ENCODE measurements at places on chromosomes 11 and 22.
A peak's percentile ranks its signal among the peaks of the same experiment; 100 is the strongest.

DNA sequence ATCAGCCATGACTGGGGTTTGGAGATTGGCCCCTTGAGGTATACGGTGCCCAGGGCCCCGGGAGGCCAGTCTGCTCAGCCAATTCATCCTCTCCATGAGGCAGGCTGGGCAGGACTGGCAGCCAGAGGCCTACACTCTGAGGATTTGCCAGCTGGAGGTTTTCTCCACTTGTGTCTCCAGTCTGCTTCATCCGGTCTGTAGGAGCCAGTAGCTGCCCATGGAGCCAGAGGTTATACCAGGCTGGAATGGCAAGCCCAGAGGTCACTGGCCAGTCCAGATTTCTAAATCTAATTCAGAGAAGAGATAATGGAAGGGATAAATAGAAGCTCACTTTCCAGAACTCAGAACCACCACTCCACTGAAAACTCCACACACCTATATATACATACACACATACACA lies 10.0 kb downstream of the FHIP1B start:
- DNase-seq, result no peak

DNA sequence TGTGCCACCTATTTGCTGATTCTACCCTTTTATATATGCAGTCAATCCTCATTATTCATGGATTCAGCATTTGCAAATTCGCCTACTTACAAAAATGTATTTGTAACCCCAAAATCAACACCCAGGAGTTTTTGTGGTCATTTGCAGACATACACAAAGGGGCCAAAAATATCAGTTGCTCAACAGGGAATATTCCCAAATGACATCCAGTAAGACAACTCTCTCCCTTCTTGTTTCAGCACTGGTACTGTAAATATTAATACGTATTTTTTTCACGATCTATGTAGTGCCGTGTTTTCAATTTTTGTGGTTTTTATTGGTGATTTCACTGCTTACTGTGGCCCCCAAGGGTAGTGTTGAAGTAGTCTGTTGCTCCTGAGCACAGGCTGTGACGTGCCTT lies 11.8 kb upstream of the CAVIN3 start:
- DNase-seq, result no peak

- peak; percentile 78 for DNase-seq
Observed at GRCh38 chr11:57649826-57650738, at the start of gene YPEL4. Gene YPEL4 (minus strand): TSS chr11:57649912. CDS start chr11:57647107, 2,805 bp downstream.

- DNase-seq, result no peak
Observed at GRCh38 chr11:76282811-76283595, 76.7 kb upstream of the WNT11 start.

DNA sequence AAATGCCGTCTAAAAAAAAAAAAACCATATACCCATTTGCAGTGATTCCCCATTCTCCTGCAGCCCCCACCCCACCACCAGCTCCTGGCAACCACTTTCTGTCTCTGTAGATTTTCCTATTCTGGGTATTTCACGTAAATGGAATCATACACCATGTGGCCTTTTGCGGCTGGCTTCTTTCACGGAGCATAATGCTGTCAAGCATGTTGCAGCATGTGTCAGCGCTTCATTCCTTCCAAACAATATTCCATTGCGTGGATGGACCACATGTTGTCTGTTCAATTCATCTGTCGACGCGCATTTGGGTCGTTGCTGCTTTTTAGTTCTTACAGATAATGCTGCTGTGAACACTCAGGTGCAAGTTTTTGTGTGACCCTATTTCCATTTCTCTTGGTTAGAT lies 14.8 kb upstream of the EMID1 start:
- no peak for DNase-seq

GRCh38 chr11:33690290-33691065 lies 10.1 kb downstream of the C11orf91 start:
- no peak for DNase-seq

DNA sequence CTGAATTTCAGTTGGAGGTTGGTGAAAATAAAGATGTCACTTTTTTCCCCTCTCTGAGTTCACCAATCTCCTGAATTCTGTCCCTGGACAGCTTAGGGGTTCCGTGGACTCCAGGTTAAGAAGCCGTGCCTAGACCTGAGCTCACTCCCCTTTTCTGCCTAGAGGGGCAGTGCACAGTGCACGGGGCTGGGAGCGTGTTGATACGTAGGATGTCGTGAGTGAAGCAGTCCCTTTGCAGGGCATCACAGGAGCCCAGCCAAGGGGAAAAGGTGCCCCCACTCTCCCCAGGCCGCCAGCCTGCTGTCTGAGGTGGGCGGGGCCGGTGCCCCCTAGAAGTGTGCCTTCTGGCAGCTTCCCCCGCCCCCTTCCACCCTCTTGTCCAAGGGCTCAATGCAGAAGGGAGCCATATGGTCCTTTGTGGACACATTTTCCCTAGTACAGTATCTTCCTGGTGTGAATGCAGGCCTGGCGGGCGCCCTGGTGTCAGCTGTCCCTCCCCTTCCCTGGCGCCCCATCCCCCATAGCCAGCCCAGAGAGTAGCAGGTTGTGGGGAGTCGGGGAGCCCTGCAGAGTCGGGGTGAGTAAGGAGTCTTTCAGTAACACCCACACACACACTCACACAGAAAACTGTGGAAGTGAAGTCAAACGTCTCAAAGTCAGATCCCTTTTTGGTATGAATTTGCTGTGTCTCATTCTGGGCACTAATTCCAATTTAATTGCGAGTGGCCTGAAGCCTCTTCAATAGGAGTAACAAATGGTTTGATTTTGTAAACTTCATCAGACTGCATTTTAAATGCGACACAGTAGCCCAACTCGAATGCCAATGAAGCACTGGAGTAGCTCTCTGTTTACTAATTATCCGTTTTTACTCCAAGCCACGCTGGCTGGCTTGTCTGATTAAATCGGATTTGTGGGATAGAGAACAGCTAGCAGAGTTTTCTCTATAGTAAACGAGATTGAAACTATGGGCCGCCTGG lies 67.5 kb upstream of the NNMT start:
- DNase-seq, result no peak

GRCh38 chr11:19660076-19660475 lies 52.6 kb upstream of the NAV2 start:
- no peak for DNase-seq

DNA sequence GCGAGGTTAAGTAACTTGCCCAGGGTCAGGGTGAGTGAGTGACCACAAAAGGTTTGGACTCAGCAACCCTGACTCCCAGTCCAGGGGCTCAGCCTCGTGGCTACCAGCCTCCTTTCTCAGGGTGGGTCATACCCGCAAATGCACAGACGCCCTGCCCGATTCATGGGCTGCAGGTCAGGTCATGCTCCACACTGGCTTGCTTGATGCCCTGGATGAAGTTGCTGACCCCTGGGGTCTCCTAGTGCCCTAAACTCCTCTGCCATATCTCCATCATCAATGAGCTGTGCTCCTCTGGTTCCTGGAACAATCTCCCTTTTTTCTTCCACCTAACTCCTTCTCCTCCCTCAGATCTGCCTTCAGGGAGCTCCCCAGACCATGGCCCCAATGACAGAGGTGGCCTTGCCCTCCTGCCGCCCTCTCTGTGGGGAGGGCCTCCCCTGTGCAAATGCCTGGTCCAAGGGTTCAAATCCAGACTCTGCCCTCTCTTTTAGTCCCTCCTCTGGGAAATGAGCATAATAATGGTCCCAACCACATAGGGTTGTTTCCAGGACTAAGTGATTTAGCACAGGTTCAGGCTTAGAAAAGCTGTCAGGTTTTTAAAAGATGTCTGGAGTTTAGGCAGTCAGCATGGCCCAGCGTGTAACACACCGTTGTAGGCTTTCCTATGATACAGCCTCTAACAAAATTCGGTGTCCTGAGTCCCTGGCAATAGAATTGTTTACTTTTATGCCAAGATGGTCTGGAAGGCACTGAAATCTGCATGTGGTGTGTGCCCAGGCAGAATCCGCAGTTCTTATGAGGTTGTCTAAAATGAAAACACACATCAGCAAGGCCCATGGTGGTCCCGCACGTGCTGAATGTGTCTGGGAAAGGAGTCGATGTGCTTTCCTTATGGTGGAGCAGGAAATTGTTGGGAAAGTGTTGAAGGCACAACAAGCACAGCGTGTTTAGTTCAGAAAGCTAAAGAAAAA lies 63.6 kb downstream of the CD82 start:
- no peak for DNase-seq

- DNase-seq, result peak; percentile 9
Observed at GRCh38 chr11:18791969-18792628, 501 bp upstream of the PTPN5 start.

GRCh38 chr11:72436661-72437060 lies 2.3 kb upstream of the CLPB start:
- DNase-seq, result no peak

- no peak for DNase-seq
Observed at GRCh38 chr11:116534270-116534975, 238.4 kb downstream of the BUD13 start.

GRCh38 chr11:14645015-14645912 lies 1.7 kb downstream of the PDE3B start:
- no peak for DNase-seq

GRCh38 chr11:86586307-86586706 lies 86.1 kb downstream of the ME3 start:
- DNase-seq, result no peak

DNA sequence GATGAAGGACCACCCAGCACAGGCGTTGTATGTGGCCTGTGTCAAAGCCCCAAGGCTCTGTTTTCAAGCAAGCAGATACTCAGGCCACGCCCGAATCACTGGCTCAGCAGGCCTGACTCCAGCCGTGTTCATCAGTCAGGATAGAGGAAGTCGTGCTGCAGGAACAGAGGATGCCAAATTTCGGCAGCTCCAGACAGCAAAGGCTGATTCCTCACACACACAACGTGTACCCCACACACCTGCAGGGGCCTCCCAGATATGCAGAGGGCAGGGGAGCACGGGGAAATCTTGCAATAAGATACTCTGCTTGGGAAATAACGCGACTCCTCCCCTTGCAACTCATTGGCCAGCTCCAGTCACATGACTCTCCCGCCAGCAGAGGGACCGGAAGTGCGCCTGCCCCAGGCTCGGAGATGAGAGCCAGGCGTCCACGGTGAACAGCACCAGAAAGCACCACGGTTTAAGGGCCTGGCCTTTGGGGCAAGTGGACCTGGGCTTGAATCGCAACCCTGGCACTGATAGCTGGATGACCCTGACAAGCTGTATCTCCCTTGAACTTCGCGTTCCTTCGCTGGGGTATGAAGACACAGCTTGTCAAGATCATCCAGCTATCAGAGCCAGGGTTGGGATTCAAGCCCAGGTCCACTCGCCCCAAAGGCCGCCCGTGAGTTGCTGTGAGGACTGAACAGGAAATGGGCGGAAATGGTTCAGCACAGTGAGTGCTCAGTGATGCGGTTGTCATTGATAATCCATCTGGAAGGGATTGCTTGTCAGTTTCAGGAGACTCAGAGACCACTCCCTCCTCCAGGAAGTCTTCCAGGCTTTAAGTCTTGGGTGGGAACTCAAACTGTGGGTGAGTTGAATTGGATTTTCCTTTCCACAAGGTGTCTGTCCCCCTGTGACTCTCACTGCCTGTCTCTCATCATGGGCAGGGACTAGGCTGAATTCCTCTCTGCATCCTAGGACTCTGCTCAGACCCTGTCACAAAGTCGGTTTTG lies 88.5 kb downstream of the MYEOV start:
- no peak for DNase-seq

DNA sequence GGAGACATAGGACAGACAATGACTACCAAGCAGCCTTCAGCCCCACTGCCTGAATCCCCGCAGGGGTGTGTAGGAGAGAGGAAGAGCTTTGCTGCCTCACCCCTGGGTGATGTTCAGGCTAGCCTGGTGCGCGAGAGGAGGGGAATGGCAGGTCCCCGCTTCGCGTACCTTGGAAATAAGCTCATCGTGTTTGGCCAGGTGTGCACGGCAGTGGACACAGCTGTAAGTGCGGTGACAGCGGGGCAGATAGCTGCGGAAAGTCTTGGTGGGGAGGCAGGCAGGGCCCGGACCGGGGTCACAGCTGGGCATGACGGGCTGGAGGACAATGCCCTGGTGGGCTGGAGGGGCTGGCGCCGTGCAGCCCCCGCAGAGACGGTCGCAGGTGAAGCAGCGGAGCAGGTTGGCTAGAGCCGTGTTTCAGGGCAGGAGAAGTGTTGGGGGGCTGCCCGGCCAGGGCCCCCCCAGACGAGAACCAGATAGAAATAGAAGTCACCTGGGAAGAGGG lies 2.9 kb downstream of the YPEL4 start:
- DNase-seq, result no peak

GRCh38 chr11:41134971-41135370 lies 324.5 kb downstream of the LRRC4C start:
- no peak for DNase-seq

GRCh38 chr11:27355575-27356104 lies 7.4 kb downstream of the CCDC34 start:
- DNase-seq, result no peak

GRCh38 chr11:16169541-16169940 lies 186.8 kb downstream of the SOX6 start:
- DNase-seq, result no peak

GRCh38 chr11:27551127-27551526 lies 44.6 kb upstream of the LIN7C start:
- DNase-seq, result no peak

GRCh38 chr11:78319453-78319955 lies 98.1 kb downstream of the GAB2 start:
- peak; percentile 17 for DNase-seq

DNA sequence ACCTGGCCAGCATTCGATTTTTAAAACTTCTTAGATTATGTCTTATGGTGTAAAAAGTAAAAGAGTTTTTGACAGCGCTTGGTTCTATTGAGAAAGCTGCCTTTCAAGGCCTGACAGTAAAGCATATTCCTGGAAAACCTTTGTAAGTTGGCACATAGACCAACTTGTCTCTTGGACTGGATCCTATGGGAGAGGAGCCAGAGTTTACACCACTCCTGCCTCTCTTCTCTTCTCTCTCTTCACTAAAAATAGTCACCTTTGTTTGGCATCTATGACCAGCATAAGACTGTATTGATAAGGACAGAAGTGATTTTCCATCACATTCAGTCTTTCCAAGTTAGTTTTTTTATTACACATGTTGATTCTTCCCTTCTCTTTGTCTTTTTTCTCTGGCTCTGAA lies 33.7 kb downstream of the CSRP3 start:
- no peak for DNase-seq

DNA sequence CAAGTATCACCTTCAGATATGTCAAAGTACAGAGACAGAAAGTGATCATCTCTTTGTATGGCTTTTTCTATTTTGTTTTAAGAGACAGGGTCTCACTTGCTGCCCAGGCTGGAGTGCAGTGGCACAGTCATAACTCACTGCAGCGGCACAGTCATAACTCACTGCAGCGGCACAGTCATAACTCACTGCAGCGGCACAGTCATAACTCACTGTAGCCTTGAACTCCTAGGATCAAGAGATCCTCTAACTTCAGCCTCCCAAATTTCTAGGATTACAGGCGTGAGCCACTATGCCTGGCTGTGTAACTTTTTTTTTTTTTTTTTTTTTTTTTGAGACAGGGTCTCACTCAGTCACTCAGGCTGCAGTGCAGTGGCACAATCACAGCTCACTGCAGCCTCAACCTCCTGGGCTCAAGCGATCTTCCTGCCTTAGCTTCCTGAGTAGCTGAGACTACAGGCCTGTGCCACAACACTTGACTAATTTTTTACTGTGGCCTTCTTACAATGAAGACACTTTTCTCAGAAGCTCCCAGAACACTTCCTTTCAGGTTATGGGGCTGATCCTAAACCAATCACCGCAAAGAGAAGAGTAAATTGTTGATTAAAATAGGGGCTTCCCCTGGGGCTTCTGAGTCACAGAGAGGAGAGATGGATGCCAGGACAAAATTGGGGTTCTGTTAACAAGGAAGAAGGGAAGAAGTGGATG lies 9.0 kb upstream of the HIKESHI start:
- no peak for DNase-seq

All from renal pelvis (tissue), 12 donors.